ENCODE measurements at places on chromosomes 12 and 14. TPM values are rescaled to one million over a fixed set of nuclear protein-coding genes. Genes with fewer than 3 reads are reported as not detected.
A peak's percentile ranks its signal among the peaks of the same experiment; 100 is the strongest.

The HOMEZ gene
- 15.5 TPM for total RNA-seq

- no peak for DNase-seq
- no peaks in the 10 kb centered on the region for H3K4me1 ChIP-seq
- H3K36me3 ChIP-seq = peaks cover 3% of the 10 kb centered on the region
- H3K27me3 ChIP-seq = no peaks in the 10 kb centered on the region
- no peak overlapping the region for H3K27ac ChIP-seq
- H3K4me3 ChIP-seq = no peak overlapping the region
These were observed 74.0 kb downstream of the PCNX1 start for GRCh38 chr14:70981000-70981952.

- no peaks in the 10 kb centered on the region for H3K27me3 ChIP-seq
- H3K4me3 ChIP-seq = no peak overlapping the region
- DNase-seq = no peak
- H3K36me3 ChIP-seq = peaks cover 4% of the 10 kb centered on the region
- H3K4me1 ChIP-seq = peaks cover 14% of the 10 kb centered on the region
These were observed 2.8 kb downstream of the CRADD start for GRCh38 chr12:93680006-93680405.

DNA sequence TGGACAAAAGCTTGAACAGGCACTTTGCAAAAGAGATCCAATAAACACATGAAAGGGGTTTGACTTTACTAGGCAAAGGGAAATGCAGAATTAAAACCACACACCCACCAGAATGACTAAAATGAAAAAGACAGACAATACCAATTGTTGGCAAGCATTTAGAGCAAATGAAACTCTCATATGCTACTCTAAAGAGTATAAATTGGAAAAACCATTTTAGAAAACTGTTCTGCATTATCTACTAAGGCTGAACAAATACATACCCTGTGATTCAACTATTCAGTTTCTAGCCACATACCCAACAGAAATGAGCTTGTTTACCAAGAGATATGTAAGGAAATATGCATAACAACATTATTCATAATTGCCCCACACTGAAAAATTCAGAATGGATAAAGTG is 8.5 kb upstream of the IL22 start:
- H3K36me3 ChIP-seq = no peaks in the 10 kb centered on the region
- H3K27me3 ChIP-seq = no peaks in the 10 kb centered on the region
- H3K4me3 ChIP-seq = no peak overlapping the region
- no peaks in the 10 kb centered on the region for H3K4me1 ChIP-seq

DNA sequence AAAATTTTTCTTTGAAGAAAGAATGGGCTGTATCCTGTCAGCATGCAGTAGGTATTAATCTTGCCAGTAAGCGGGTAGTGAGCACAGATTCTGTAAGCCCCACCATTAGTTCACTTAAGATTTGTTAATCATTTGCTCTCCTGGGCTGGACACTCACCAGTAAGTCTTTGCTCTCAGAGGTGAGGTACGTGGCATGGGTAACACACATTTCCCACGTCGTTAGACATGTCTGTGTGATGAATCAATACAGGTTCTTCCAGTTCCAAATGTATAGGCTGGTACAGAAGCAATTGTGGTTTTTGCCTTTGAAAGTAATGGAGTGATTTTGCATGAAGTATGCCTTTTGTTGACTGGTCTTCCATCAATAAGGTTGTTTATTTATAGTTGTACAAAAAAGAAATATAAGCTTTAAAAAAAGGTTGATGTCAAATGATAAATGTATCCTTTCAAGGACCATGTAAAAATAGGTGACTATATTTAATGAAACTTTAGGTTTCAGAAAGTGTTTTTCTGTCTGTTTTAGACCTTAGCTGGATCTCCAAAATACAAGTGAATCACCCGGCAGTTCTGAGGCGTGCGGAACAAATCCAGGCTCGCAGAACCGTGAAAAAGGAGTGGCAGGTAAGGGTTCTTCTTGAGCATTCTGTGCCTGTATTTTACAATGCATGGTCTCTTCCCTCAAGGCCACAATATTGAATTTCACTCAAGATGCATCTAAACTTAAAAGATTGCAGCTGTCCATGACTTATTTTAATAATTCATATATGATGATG is 45.5 kb downstream of the DERA start:
- H3K4me3 ChIP-seq = no peak overlapping the region
- H3K4me1 ChIP-seq = no peaks in the 10 kb centered on the region
- no peak for DNase-seq
- H3K27me3 ChIP-seq = no peaks in the 10 kb centered on the region

GRCh38 chr14:76846331-76847047 is 20.3 kb downstream of the LRRC74A start:
- DNase-seq = no peak
- no peak overlapping the region for H3K4me3 ChIP-seq
- no peaks in the 10 kb centered on the region for H3K36me3 ChIP-seq

- no peak overlapping the region for H3K4me3 ChIP-seq
- no peaks in the 10 kb centered on the region for H3K4me1 ChIP-seq
- no peaks in the 10 kb centered on the region for H3K36me3 ChIP-seq
- H3K27me3 ChIP-seq = no peaks in the 10 kb centered on the region
These were observed 98.9 kb upstream of the PLEKHG7 start for GRCh38 chr12:92603741-92604432.

GRCh38 chr14:81533536-81534343 is at the start of gene SEL1L:
TSS of gene SEL1L (minus strand) at chr14:81533853. CDS start at chr14:81533744, 109 bp downstream.
- H3K4me3 ChIP-seq = peak within 1 kb of the TSS; percentile 95
- peak; percentile 99 for DNase-seq
- no peak within 1 kb of the TSS for H3K27ac ChIP-seq

- no peaks in the 10 kb centered on the region for H3K36me3 ChIP-seq
- no peaks in the 10 kb centered on the region for H3K27me3 ChIP-seq
- no peak overlapping the region for H3K4me3 ChIP-seq
- DNase-seq = no peak
These were observed 34.9 kb downstream of the PLEKHD1 start for GRCh38 chr14:69519204-69520100.

Data from B cell (primary cell).